ENCODE measurements at places on chromosomes 4 and X.
A peak's percentile ranks its signal among the peaks of the same experiment; 100 is the strongest.

GRCh38 chr4:15436513-15436912 lies 8.7 kb downstream of the C1QTNF7 start:
- DNase-seq = no peak

- DNase-seq = no peak
These were observed 244.1 kb downstream of the GPC3 start for GRCh38 chrX:133741303-133741702.

DNA sequence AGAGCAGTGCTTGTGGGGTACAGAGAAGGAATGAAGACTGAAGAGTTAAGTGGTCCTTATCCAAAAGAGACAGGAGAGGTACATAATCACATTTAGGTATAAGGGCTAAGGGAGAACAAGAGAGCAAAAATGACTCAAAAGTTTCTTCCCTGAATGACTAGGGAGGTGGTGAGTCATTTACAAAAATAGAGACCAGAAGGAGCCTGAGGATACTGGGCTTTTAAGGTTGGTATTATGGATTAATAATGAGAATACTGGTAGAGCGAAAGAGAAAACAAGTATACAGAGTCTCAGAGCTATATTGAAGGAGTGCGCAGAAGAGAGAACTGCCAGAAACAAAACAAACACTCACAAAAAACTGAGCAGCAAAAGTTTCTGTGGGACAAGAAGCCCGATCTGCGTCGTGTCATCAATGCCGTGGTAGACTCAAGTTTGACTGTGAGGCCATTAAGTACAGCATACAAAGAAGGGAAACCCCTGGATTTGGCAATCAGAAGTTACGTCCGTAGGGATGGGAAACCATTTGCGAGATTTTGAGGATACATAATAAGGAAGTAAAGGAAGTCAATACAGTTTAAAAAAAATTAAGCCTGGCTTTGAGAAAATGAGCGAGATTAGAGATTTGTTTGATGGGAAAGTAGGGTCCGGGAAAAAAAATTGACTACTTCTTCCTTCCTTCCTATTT lies 129.1 kb upstream of the STIM2 start:
- DNase-seq = no peak

DNA sequence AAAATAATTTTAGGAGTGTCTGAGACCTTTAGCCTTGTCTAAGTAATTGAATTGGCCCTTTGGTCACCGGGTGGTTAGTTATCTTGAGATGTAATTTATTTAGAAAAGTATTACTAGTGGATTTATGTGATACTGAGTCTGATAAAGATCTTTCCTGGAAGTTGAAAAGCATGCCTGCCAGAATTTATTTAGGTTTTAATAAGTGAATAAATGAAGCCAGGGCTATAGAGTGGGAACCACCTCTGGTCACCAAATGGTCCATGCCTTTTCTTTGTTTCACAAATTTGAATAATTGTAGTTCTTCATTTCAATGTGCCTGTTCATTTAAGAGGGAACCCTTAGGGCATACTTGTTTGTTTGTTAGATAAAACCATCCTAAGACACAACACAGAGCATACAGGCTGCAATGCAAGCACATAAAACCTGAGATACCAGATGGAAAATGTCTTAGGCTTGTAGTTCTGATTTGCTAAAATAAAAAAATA lies 627.8 kb downstream of the ADGRL3 start:
- DNase-seq = no peak

DNA sequence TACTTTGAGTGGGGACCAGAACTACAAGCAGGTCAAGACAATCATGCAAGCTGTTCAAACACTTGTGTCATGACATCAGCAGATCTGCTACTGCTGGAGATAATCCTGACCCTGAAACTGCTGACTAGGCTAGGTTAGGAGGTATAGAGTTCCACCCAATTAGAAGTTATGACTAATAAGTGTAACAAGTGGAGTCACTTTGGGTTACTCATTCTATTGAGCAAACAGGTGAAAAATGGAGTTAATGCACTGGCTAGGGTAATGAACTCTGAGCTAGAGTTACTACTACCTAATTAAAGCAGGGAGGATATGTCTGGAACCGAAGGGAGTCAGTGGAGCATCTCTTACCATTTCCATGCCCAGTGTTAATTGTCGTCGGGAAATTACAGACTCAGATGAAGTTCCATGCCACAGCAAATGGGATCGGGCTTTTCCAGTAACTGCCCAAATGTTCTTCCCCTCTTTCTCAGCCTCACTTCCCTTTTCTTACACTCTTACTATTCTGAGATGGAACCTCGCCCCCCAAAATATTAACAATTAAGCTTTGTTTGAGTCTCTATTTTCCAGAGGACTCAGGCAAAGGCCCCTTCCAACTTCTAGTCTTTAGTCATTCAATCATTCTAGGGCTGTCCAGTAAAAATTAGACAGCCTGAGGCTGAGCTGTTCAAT lies 19.8 kb upstream of the MANBA start:
- DNase-seq = no peak

DNA sequence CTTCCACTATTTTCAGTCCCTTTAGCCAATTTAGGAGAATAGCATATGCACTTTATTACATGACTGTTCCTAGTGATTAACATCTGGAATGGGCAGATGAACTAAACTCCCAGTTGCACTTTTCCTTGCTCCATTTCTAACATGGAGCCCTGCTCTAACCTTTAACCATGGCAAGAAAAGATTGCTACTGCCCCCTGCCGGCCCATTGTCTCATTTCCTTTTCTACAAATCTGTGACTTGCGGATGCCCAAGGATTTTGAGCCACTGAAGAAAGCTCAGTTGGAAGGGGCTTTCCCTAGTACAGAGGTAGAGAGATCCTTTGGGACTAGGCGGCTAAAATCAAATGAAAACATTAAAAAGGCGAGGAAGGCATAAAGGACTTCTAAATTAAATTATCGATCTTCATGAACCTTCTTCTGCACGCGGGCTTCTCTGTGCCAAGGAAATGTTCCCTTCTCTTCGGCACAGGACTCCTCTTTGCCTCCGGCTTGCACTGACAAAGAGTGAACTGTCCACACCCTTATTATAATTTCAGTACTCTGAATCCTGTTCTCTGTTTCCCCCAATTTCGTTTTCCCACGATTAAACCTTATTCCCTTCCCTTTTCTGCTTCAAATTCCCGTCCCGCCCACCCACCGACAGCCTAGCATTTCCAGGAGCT lies 577 bp upstream of the GLRA2 start:
- DNase-seq = peak; percentile 30

GRCh38 chr4:113935190-113935589 lies 44.3 kb downstream of the ARSJ start:
- no peak for DNase-seq

GRCh38 chr4:41258783-41259182 lies 2.1 kb downstream of the UCHL1 start:
- peak; percentile 64 for DNase-seq

- no peak for DNase-seq
These were observed 14.7 kb downstream of the SORCS2 start for GRCh38 chr4:7206911-7207567.

- no peak for DNase-seq
These were observed 14.4 kb downstream of the SHROOM4 start for GRCh38 chrX:50799531-50799961.

- no peak for DNase-seq
These were observed 377.8 kb downstream of the KLHL4 start for GRCh38 chrX:87895421-87895820.

DNA sequence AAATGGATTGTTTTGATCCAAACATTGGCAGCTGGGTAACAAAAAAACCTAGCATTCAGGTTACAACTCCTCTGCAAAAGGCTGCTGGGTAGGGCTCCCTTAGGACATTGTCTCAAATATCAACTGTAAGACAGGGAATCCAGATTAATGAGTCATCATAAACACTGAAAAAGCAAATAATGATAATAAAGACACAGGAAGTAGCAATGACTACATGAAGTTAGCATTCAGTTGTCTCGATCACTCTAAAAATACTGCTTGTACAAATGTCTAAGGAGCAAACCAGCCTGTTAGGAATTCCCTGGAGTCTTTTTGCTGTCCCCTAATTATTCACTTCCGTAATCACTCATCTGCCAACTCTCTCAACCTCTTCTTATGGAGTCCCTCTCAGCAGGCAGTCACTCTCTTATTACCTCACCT lies 259.2 kb downstream of the GPC3 start:
- peak; percentile 43 for DNase-seq

DNA sequence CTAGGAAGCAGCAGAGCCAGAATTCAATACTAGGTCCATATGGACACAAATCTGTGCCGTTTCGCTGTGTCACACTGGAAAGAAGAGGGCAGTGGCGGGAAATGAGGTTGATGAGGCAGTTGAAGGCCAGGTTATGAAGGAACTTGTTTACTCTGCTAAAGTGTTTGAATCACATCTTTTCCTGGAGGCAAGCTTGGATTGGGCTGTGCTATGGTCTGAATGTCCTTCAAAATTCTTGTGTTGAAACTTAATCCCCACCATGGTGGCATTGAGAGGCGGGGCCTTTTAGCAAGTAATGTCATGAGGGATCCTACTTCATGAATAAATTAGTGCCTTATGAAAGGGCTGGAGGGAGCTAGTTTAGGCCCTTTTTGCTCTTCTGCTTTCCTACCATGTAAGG lies 2.1 kb upstream of the ERCC6L start:
- DNase-seq = no peak

- peak; percentile 30 for DNase-seq
These were observed 117.0 kb downstream of the CBLL2 start for GRCh38 chrX:22389556-22390179.

- no peak for DNase-seq
These were observed 31.1 kb upstream of the LEF1 start for GRCh38 chr4:108199881-108200280.

DNA sequence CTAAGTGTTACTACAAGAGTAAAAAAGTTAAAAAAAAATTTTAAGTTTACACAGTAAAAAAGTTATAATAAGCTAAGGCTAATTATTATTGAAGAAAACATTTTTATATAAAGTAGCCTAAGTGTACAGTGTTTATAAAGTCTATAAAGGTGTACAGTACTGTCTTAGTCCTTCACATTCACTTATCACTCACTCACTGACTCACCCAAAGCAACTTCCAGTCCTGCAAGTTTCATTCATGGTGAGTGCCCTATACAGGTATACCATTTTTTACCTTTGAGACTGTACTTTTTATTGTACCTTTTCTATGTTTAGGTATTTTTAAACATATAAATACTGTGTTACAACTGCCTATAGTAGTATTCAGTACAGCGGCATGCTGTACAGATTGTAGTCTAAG lies 74.2 kb downstream of the TMEM165 start:
- no peak for DNase-seq

- DNase-seq = no peak
These were observed 57.6 kb upstream of the TBC1D9 start for GRCh38 chr4:140813804-140814203.

- DNase-seq = peak; percentile 14
These were observed 50.3 kb downstream of the STPG2 start for GRCh38 chr4:98092833-98093439.

GRCh38 chrX:152139589-152139988 lies 1.2 kb upstream of the MAGEA10 start:
- no peak for DNase-seq

- no peak for DNase-seq
These were observed 36.1 kb downstream of the NBDY start for GRCh38 chrX:56764975-56765791.

DNA sequence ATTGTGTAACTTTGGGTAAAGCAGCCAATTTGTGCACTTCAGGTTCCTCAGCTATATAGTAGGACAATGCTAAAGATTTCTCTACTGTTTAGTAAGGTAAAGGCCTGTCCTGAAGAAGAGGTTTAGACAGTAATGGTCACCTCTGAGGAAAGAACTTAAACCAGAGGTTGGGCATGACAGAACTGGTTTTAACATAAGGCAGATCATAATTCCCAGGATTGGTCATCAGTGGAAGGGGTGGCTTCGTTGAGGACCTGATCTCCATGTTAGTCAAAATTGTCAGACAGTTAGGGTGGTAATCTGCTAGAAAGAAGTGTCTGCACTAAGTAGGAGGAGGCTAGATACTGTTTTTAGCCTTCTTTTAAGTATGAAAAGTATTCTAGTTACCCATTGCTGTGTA lies 4.1 kb downstream of the RP2 start:
- no peak for DNase-seq

Data from NCI-H460 (cell line).